Gastroesophageal sphincter (tissue), 4 donors: ENCODE measurements at places on chromosomes 3 and 15. TPM values are rescaled to one million over a fixed set of nuclear protein-coding genes. Genes with fewer than 3 reads are reported as not detected.

GRCh38 chr3:2198776-2199279 is 100.2 kb downstream of the CNTN4 start:
- no peak for ATAC-seq

DNA sequence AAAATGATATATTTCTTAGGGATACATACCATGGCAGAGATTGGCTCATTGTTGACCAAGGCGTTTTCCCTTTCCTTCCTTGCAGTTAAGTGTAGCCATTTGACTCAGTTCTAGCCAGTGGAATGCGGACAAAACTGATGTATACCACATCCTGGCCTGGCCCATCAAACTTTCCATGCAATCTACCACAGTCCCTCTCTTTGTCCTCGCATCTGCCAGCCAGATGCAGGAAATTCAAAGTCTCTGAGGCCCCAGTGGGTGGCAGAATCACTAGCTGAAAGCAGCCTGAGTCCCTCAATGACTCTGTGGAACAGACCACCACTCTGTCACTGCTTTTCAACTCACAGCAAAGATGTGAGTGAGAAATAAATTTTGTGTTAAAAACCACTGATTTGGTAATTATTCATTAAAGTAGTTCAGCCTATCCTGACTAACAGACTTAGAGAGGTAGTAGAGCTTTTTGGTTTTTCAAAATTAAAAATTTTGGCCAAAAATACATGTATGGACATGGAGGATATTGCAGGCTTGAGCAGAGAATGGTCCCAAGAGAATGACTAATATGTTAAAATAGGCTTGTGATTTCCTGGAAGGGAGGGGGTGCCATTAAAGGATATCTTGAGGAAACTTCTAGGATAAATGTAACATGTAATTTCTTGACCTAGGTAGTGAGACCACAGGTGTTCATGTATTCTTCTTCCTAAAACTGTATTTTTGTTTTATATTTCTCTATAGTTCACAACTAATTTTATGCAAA is 10.9 kb downstream of the LRRFIP2 start:
- ATAC-seq, result no peak

DNA sequence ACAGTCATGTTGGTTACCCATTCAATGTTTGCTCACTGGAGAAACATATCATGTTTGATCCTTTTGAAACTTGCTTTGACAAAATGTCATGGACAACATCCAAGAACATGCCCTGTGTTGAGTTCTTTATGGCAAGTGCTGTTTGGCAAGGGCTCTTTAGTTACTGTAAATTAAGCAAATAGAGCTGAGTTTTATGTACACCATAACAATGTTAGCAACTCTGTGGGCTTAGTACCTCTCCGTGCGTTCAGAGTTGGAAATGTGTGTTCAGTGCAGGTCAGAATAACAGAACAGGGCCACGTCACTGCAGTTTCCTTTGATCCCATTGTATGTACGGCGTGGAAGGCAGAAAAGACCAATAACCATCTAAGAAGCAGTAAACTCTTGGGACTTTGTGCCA is 132.5 kb downstream of the MYRIP start:
- no peak for ATAC-seq

DNA sequence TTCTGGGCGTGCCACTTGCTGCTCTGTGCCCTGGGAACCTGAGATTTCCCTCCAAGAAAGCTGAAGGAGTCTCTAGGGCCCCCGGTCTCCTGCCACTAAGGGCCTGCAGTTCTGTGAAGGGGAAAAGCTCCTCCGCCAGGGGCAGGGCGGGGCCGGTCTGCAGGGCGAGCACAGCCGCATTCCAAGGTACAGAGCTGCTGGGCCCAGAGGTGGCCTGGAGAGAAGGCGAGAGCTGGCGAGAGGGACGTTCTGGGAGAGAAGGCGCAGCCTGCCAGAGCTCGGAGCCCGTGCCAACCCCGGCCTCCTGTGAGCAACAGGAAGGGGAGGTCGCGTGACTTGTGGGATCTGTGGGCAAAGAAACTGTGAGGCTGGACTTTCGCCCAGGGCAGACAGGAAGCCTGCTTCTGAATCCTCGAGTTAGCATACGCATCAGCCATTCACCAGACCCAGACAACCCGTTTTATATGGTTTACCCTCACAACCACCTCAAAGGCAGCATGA is 500.4 kb downstream of the SHQ1 start:
- ATAC-seq, result peak; percentile 78

- ATAC-seq, result no peak
Measured at GRCh38 chr3:104066658-104067057, 1300.1 kb upstream of the ALCAM start.

ZBTB47 gene
- total RNA-seq, result 86.8 TPM

LRRN1 gene
- 0.40 TPM for total RNA-seq

DNA sequence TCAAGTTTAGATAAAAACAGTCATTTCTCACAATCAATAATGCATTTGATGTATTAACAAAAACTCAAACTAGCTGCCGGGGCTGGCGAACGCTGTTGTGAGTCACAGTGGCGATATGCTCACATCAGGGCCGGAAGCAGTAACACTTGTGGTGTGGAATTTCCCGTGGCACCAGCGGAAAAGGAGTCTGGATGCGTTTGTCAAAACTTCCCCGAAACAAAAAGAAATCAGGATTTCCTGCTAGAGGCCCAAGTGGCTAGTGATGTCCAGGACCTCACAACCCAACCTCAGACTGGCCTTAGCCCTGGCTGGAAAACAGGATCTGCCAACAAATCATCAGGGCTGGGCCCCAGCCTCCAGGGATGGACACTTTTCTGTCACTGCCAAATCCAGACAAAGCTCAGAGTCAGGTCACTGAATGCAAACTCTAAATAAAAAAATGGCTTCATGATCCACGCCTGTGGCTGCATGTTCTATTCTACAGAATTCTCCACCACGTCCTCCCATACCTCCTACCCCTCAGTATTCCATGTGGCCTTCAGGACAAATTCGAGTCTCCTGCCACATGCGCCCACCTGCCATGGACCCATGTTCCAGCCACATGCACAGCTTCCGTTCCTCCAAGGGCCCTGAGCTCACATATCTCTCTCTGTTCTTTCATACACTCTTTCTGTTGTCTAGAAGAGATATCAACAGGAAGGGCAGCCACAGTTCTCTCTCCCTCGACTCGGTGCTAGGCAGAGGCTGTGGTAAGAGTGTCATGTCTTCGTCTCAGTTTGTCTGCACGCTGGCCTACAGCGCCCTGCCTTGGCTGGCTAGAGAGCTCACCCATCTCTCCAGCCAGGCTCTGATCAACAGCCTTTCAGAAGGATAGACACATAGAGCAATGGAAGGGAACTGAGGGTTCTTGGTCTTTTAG is 35.4 kb downstream of the EHD4 start:
- ATAC-seq, result peak; percentile 54

GRCh38 chr15:45287390-45287956 is 35.4 kb downstream of the SLC28A2 start:
- no peak for ATAC-seq

- ATAC-seq, result no peak
Measured at GRCh38 chr3:194573680-194574437, 59.4 kb downstream of the TMEM44 start.

ATP10A gene
- total RNA-seq, result 24.5 TPM

DNA sequence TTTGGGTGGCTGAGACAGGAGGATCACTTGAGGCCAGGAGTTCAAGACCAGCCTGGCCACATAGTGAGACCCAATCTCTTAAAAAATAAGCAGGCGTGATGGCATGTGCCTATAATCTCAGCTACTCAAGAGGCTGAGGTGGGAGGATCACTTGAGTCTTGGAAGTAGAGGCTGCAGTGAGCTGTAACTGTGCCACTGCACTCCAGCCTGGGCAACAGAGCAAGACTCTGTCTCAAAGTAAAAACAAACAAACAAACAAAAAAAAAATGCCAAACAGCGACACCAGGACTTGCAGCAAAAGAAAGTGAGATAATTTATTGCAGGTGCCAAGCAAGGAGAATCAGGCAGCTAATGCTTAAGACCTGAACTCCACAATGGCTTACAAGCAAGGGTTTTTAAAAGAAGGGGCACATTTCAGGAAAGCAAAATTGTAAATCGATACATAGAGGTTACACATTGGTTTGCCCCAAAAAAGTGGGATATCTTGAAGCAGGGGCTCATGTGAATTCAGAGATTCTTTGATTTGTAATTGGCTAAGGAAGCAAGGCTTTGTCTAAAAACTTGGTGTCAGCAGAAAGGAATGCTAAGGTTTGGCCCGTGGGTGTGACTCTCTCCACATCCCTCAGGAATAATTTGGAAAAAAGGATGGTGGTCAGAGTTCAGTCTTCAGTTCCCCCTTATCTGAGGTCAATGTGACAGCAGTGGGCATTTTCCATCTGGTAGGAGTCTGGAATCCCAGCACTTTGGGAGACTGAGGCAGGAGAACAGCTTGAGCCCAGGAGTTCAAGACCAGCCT is 5.2 kb upstream of the MPI start:
- ATAC-seq, result no peak

- no peak for ATAC-seq
Measured at GRCh38 chr3:10242182-10243065, 5.8 kb upstream of the TATDN2 start.

GRCh38 chr15:27623149-27623548 is 476.0 kb downstream of the OCA2 start:
- ATAC-seq, result no peak

GRCh38 chr3:550471-550870 is 353.9 kb downstream of the CHL1 start:
- no peak for ATAC-seq

DNA sequence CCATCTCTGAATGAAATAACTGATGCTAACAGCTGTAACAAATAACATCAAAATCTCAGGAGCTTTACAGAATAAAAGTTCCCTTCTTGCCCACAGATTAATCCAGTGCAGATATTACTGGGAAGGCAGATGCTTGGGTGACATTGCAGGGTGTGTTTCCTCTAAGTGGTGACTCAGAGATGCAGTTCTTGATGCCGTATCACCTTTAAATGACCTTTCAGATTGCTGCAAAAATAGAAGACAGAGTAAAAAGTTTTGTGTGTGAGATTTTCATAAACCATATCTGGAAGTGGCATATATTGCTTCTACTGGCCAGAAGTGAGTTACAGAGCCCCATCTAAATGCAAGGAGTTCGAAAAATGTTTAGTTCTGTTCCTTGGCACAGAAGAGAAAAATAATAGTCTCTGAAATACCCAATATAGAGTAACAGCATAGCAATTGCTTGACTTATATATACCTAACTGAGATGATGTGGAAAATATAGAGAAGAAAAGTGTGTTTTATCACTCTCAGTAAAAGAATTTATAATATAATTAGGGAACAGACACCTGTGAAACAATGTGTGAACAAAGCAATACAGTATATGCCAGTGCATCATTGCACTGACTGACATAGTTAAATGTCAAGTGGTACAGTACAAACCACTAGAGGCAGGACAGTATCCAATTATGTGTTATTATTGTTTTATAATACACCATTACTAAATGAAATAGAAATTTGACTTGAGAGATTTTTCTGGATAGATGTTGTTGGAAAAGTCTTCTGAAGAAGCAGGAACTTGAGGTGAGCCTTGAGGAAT is 430.7 kb upstream of the CBLB start:
- ATAC-seq, result peak; percentile 25

DNA sequence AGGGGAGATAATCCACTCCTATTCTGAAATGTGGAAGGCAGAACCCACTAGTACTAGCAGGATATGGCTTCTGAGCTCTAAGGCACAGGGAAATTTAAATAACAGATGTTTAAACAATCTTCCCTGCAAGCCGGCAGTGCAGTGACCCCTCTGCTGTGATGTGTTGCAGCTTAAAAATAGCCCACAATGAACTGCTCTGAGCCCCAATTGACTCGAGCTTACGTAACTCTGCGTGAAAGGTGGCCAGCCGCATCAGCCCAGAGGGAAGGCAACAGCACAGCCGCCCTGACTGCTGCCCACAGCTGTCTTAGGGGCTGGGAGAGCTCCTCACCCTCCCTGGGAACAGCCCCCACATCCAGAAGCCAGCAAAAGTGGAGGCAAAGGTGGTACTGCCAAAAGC is 12.5 kb upstream of the CAMKV start:
- ATAC-seq, result peak; percentile 67

DNA sequence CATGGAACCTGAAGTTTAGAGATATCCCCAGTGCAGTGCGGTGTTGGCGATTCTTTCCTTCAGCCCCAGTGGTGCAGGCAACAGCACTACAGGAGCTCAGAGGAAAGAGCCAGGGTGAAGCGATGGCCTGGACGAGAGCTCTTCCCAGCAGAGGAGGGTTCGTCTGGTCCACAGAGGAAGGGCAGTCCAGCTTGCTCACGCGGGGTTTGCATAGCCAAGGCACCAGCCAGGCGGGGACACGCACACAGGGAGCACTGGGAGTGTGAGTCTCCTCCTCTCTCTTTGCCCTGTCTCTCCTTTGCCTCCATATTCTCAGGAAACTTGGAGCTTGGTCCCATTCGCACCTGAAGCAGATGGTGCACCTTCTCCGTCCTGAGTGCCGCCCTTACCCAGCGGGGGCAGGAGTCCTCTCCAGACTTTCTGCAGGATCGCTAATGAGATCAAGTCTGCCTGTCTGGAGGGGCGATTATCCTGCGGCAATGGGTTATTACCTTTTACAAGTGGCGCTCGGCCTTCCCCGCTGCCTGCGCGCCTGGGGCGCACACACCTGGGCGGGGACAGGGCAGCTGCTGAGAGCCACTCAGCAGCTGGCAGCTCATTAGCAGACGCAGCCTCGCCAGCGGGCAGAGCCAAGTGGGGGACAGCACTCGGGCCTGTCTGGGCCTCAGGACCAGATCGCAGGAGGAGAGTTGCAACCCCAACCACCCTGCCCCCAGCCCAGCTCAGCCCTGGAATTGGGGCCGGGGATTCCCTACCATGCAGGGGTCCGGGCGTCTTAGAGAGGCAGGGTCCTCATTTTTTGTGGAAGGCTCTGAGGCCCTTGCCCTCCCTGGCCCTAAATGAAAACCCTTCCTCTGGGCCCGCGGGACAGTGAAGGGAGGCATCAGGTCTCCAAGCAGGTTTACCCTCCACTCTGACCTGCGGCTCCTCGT is 119.0 kb upstream of the MEF2A start:
- ATAC-seq, result no peak

DNA sequence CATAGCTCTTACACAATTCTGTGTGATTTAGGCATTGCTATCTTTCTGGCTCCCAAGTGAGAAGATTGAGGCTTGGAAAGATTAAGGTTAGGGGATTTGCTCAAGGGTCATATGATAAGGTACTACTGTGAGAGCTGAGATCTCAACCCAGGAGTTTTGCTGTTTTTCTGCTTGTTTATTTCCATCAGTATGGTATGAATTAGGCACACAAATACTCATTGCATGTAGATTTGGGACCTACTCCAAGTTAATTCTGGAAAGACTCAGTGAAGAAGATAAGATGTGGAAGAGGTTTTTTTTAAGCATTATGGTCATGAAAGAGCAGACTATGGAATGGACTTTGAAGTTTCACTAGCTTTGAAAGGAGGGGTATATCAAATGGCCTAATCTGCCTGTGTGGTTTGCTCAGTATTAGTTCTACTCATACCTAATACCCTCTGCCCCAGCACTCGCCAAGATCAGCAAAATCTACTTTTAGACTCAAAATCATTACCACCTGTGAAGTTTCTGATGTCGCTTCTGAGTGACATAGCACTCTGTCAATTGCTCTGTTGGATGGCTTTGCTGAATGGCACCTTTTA is 12.5 kb downstream of the MBNL1 start:
- ATAC-seq, result no peak

GRCh38 chr3:113288881-113289280 is 77.5 kb downstream of the BOC start:
- no peak for ATAC-seq
